ENCODE measurements at places on chromosomes 1 and 21. TPM values are rescaled to one million over a fixed set of nuclear protein-coding genes. Genes with fewer than 3 reads are reported as not detected.

DNA sequence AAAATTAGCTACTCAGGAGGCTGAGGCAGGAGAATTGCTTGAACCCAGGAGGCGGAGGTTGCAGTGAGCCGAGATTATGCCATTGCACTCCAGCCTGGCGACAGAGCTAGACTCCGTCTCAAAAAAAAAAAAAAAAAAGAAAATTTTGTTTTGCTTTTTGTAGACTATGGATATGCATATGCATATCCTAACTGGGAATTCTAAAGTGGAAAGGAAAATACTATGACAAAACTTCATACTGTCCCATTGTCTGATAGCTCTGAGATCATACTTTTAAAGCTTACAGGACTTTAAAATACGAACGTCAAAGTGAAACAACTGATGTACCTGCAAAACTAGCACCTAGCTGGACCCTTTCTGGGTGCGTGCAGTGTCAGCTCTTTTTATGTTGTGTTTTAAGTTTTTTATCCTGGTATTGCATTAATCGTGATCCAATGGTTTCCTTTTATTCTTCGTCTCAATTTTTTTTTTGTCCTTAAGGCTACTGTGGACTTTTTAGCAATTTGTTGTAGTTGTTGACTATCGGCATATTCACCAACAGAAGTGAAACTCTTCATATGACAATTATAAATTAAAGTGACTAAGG, 19.2 kb downstream of the SPRTN start:
- DNase-seq = no peak

GRCh38 chr1:233355841-233356704, 28.5 kb downstream of the MAP3K21 start:
- no peak for DNase-seq

DNA sequence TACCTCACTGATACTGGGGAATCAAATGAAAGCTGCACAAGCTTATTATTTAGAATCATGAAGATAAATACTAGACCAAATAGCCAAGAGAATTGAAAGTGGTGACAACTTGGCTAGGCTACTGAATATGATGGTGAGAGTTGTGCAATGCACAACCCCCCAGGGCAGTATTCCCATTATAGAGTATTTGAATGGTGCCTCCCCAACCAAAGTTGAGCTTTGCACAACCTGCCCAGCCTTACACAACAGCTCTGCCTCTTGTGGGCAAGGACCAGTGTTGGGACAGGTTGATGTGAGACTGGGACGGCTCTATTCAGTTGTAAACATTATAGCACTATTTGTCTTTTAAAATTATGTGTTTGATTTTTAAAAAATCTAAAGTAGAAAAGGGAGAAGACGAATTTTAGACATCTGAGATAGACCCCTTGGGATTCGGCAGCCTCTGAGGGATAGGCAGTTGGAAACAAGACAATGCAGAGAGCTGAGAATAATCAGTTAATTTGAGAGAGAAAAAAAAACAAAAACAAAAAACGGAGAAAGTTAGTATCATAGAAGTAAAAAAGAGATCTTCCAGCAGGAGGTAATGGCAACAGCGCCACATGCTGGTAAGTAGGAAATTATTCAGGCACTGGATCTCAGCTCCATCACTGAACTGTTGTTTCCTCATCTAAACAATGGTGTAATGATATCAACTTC, 91.0 kb upstream of the KCNA3 start:
- DNase-seq = peak; percentile 29

DNA sequence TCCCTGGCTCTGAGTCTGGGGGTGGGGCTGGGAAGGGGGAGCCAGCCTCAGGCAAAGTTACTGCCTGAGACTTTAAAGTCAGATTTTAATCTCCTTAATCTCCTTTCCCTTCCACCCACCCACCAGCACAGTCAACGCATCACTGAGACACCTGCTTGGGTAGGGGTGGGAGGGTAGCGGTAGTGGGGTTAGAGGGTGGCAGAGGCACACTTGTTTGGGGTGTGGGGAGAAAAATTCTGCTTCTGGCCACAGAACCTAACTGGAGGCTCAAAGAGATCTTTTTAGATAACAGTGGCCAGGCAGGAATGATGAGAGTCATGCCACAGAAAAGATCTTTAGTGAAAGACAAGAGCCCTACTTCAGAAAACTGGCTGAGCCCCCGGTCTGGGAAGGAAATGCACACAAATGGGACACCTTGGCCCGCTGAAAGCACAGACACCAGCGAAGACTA, 44.1 kb downstream of the CD247 start:
- no peak for DNase-seq

GRCh38 chr1:4674676-4675075, 20.3 kb downstream of the AJAP1 start:
- no peak for DNase-seq

GRCh38 chr1:44807364-44808062, 362 bp upstream of the DYNLT4 start:
- peak; percentile 75 for DNase-seq

- no peak for DNase-seq
These were observed 120.9 kb downstream of the SYT2 start for GRCh38 chr1:202589190-202589930.

GRCh38 chr21:25424634-25425033, 182.6 kb downstream of the MRPL39 start:
- DNase-seq = no peak

GRCh38 chr1:173507205-173507846, 30.2 kb downstream of the PRDX6 start:
- DNase-seq = no peak

DNA sequence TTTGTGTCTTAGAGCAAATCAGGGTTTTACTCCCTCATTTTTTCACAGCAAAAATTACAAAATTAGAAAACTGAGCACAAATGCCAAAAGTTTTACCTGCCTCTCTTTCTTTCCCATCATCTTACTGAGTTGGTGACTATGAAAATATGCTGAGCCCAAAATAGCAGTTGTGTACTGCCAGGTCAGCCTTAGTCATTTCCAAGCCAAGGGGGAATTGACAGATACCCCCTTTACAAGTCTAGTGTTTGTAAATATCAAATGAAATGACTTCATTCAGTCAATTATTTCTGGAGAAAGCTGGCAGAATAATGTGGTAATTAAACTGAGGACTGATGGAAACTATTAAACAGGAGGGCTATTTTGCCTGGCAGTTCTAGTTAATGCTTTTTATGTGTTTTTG, 11.4 kb upstream of the GORAB start:
- DNase-seq = no peak

DNA sequence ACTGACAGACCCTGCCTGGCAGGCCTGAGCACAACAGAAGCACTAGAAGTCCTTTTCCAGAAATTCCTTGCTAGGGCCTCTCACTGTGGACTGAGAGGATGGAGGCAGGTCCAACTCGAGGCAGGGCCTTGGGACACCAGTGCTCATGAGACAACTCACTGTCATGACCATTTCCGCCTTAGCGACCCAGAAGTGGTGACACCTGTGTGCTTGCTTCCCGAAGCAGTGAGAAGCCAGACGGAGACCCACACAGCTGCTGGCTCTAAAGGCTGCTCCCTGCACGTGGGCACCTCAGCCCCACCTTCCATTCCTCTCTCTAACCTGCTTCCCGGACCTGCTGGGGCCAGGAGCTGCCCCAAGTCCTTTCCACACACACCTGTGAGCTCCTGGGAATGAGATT, 33.0 kb downstream of the KCNC4 start:
- DNase-seq = no peak

- DNase-seq = no peak
These were observed 373.5 kb downstream of the KIF26B start for GRCh38 chr1:245528258-245528635.

The SH2D2A gene
- total RNA-seq = 0.41 TPM

The C8B gene
- total RNA-seq = not detected

The CAPN8 gene
- total RNA-seq = not detected

The MPZ gene
- total RNA-seq = 1.6 TPM

The RGS1 gene
- 6.5 TPM for total RNA-seq

Data from frontal cortex (tissue), 4 donors.